SK-N-SH (cell line): ENCODE measurements at places on chromosomes 11 and 22. TPM values are rescaled to one million over a fixed set of nuclear protein-coding genes. Genes with fewer than 3 reads are reported as not detected.

DNA sequence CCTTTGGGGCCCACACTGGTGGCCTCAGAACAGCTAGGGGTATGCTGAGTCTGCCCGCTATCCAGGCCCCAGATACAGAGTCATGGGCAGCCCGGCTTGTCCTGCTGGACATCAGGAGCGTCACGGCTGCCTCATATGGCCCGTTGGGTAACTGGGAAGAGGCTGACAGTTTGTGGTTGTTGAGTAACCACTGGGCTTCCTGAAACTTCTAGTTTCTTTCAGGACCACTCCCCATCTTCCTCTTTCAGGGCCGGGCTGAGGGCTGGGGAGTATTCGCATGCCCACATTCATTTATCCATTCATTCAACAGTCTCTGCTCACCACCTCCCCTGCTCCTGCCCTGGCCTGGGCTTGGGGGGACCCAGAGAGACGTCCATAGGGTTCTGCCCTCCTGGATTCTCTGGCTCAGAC is 13.4 kb upstream of the P2RY2 start:
- no peak for DNase-seq

DNA sequence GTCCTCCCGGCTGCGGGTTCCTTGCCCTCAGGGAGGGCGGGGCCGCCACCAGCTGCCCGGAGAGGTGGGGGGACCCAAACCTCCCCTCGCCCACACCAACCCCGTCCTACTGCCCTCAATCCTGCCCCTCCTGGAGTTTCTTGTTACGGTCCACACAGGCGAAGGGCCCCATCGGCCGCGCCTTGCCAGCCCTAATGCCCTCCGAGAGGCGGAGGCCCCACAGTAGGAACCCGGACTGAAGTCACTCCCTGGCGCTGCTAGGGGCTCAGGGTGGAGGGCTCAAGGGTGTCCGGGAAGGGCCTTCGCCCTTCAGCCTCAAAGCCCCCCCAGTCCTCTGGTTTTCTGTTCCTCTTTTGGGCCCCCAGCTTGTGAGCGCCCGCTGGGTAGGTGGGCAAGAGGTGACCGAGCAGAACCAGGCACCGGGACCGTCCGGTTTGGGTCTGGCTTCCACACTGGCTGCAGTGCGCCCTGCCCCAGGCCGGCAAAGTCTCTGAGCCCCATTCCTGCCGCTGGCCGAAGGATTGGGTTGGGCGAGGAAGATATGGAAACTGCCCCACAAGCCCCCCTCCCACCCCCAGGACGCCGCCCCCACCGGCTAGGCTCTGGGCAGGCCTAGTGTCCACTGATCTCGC is 24.5 kb downstream of the DUSP8 start:
- no peak for DNase-seq

GRCh38 chr11:85896876-85897275 is 41.7 kb downstream of the CCDC83 start:
- DNase-seq: no peak

DNA sequence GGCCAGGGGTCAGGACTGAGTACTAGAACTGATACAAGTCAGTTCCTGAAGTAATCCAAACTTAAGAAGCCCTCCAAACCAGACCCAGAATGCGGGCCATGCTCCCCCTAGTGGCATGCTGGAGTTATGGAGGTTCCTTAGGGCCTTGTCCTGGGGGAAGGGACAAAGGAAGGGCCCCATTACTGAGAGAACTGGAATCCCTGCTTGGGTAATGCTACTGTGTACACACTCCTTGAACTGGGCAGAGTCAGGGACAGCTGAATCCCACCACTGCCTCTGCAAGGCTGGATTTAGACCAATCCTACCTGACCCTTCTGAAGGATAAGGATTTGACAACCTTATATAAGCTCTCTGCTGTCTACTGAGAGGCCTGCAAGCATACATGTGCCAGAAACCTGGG is 97.3 kb upstream of the AKIP1 start:
- peak; percentile 78 for DNase-seq

- DNase-seq: no peak
These were observed 7.7 kb downstream of the FZD4 start for GRCh38 chr11:86947541-86947940.

The PRDM11 gene
- 3.8 and 4.5 TPM in 2 replicates for polyA plus RNA-seq

The HSPB2 gene
- polyA plus RNA-seq: not detected in 2 replicates
